ENCODE measurements at places on chromosomes 6 and 20.

- H3K36me3 ChIP-seq = no peaks in the 10 kb centered on the region
Measured at GRCh38 chr6:31574106-31575061, 981 bp upstream of the TNF start.

GRCh38 chr6:114096561-114097172, 125.7 kb upstream of the HDAC2 start:
- no peak for DNase-seq
- no peaks in the 10 kb centered on the region for H3K36me3 ChIP-seq
- H3K4me3 ChIP-seq = no peak overlapping the region
- no peak overlapping the region for H3K27ac ChIP-seq
- H3K4me1 ChIP-seq = no peaks in the 10 kb centered on the region

DNA sequence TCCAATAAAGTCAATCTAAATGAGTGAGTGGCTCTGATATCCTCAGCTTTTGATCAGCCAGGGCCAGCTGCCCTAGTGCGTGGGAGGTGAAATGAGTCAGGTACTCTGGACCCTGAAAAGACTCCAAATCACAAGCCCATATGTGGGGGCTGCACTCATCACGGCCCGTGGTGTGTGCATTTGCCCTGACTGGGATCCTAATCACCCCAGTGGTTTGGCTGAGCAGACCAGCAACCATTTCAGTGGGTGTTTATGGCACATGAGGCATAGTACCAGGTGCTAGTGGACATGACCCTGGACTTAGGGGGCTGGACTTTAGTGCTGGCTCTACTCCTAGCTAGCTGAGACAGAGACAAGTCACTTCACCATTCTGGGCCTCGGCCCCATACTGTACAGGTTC, 39.4 kb downstream of the SCML4 start:
- H3K36me3 ChIP-seq = no peaks in the 10 kb centered on the region
- no peak overlapping the region for H3K27ac ChIP-seq
- no peak overlapping the region for H3K4me3 ChIP-seq
- DNase-seq = no peak
- H3K4me1 ChIP-seq = no peaks in the 10 kb centered on the region

GRCh38 chr6:87661503-87661902, 40.5 kb downstream of the AKIRIN2 start:
- no peak overlapping the region for H3K27ac ChIP-seq
- H3K4me1 ChIP-seq = no peaks in the 10 kb centered on the region
- H3K4me3 ChIP-seq = no peak overlapping the region
- peaks cover 32% of the 10 kb centered on the region for H3K36me3 ChIP-seq

DNA sequence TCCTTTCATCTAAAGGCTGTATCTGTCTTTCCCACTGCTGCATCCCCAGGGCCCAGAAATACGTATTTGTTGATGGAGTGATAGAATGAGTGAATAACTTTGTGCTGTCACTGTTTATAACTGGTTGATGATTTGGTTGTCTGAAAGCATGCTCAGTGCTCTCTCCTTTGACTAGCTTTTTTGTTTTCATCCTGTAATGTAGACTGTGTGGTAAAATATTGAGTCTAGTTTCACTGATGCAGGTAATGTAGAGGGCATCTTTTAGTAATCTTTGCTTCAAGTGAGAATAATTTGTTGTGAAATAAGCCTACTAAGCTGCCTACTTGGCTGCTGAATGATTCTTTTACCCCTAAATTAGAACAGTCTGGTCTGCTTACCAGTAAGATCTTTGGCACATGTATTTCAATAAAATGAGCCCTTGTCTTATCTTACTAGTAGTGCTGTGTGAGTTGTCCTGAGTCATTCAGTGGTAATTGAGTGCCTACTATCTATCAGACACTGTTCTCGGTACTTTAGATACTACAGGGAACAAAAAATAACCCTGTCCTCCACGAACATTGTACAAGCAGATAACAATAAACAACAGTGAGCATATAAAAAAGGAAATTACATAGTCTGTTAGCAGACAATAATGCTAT, 39.9 kb downstream of the MAPK14 start:
- H3K36me3 ChIP-seq = no peaks in the 10 kb centered on the region
- H3K4me3 ChIP-seq = no peak overlapping the region
- no peak overlapping the region for H3K27ac ChIP-seq
- peaks cover 60% of the 10 kb centered on the region for H3K4me1 ChIP-seq
- DNase-seq = no peak

DNA sequence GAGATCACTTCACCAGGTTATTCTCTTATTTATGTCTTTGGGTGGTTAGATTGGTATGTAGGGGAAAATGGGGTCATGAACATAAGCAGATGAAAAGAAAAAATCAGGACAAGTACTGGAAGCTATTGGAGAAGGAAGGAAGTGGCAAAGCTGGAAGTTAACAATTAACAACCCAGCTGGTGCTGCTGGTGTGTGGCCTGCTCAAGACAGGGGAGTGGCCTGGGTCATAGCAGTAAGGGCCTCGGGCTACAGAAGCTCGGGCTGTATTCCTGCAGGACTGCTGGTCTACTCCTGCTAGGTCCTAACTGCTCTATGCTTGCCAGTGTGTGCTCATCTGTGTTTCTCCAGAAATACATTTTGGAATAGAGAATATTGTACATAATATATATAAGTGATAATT, 19.6 kb downstream of the MYLIP start:
- DNase-seq = no peak
- H3K27me3 ChIP-seq = no peaks in the 10 kb centered on the region
- H3K36me3 ChIP-seq = peaks cover 38% of the 10 kb centered on the region
- peaks cover 17% of the 10 kb centered on the region for H3K4me1 ChIP-seq
- no peak overlapping the region for H3K4me3 ChIP-seq

All from heart left ventricle (tissue), 16 donors.